ENCODE measurements at places on chromosomes 6 and 20. TPM values are rescaled to one million over a fixed set of nuclear protein-coding genes. Genes with fewer than 3 reads are reported as not detected.

GRCh38 chr6:115055579-115055978, 712.8 kb upstream of the HS3ST5 start:
- DNase-seq, result no peak

- DNase-seq, result peak; percentile 21
These were observed 30.4 kb downstream of the PSMB1 start for GRCh38 chr6:170522565-170523183.

- no peak for DNase-seq
These were observed 167.0 kb downstream of the TBX18 start for GRCh38 chr6:84597238-84597875.

DNA sequence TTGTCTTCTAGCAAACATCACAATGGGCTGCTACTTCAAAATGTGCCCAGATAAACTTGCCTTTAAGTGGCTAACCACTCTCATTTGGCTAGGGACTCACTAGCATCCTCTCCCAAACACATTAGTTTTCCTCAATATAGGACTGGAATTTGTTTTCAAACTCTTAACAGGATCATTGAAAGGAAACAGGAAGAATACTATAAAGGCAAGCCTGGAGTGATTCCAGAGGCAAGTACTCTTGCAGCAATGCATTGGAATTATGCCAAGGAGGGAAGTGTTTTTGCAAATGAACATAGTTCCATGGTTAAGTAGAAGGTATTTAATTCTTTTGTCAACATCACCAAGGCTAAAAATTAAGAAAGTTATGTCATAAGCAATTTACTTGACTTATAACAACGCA, 12.2 kb downstream of the EPHA7 start:
- DNase-seq, result no peak

DNA sequence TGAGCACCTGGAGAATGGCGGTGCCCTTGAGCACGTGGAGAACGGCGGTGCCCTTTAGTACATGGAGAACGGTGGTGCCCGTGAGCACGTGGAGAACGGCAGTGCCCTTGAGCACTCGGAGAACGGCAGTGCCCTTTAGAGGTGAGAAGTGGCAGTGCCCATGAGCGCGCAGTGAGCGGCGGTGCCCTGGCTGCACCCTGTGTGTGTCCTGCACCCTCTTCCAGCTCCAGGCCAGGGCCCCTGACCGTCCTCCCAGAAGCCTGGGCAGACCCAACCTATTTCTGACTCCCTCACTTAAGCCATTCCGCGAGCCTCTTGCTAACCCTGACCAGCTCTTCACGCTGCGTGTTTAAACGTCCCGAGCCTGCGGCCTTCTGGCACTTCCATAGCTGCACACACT, 151.3 kb downstream of the DLL1 start:
- no peak for DNase-seq

GRCh38 chr6:106967936-106968555, 6.5 kb downstream of the CD24 start:
- no peak for DNase-seq

The SLC17A1 gene
- 0.29 TPM for total RNA-seq

The BCAS1 gene
- not detected for total RNA-seq

The ERVFRD-1 gene
- not detected for total RNA-seq

The SPATA25 gene
- 0.46 TPM for total RNA-seq

The BEND6 gene
- total RNA-seq, result 0.48 TPM

The CD93 gene
- 2.0 TPM for total RNA-seq

The ANKS1A gene
- 9.6 TPM for total RNA-seq

The ULBP1 gene
- total RNA-seq, result 12.4 TPM

The PMEPA1 gene
- total RNA-seq, result 4.3 TPM

The CTAGE9 gene
- total RNA-seq, result not detected

Data from activated T-cell treated with anti-CD3 and anti-CD28 coated beads, Interleukin-2, amount 50 U/mL, for 72 hours (primary cell).